ENCODE measurements at places on chromosomes 3 and 15.

DNA sequence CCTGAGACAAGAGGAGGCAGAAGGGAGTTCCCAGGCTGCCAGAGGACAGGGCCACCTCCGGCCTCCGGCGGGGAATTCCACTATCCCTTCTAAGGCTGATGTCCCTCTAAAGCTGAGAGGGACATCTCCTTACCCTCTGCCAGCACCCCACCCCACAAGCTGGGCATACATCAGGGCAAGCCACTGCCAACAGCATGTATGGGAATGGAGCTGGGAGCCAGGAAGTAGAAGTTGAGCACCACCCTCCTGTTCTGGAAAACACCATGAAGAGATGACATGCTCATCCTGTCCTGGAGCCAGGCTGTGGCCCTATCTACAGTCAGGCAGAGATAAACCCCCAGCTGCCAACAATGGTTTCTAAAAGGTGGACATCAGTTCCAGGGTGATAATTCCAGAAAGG is 7.1 kb downstream of the PLCD1 start:
- no peak for DNase-seq

DNA sequence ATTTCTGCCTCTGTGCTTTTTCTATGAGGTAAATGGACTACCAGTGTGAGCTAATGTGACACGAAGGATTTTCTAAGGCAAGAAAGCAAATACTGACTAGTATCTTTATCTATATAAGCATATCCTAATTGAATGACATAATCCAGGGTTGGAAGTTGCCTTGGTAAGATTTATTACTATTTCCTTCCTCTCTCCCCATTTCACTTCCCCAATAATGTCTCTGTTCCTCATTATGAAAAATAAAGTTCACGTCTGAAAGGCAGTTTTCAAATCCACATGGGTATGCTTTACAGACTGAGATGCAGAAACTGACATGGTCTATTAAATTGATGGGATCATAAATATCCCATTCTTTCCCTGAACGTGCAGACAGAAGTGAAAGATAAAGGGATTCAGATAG is 86.0 kb downstream of the DTWD1 start:
- no peak for DNase-seq

DNA sequence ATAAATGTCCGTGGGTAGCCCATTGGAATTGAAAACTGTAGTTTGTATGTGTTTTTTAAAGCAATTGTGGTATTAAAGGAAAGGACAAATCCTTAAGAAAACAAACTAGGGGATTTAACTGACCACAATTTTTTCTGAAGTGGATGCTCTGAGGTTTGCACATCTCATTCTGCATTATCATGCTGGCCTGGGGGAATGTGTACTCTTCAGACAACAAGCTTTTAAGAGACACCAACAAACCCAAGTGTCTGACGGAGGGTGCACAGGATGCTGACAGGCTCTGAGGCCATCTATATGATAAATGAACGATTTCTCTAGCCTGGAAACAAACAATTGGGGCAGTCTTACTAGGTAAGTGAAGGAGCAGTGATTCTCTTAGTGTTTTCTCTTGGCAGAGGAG is 9.1 kb downstream of the LINS1 start:
- no peak for DNase-seq

- no peak for DNase-seq
Observed at GRCh38 chr15:63597821-63598220, 634 bp downstream of the FBXL22 start.

- DNase-seq = no peak
Observed at GRCh38 chr3:150302246-150302645, 105.9 kb upstream of the TSC22D2 start.

GRCh38 chr3:73094129-73094528 is 32.7 kb downstream of the EBLN2 start:
- DNase-seq = no peak

DNA sequence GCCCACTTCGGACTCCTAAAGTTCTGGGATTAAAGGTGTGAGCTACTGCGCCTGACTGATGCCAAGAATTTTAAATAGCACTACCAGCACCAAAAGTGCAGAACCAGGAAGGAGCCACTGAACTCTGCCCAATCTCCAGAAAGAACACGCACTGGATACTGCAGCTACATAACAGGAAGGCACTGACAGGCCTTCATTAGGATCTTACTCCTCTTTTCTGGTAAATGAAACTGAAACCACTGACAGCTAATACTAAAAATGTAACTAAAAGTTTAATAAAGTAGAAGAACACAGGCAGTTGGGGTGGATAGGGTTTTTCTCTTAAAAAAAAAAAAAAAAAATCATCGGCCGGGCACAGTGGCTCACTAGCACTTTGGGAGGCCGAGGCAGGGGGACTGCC is 74.1 kb upstream of the CHRM5 start:
- no peak for DNase-seq

GRCh38 chr3:179948740-179949139 is 88.0 kb downstream of the PEX5L start:
- DNase-seq = no peak

DNA sequence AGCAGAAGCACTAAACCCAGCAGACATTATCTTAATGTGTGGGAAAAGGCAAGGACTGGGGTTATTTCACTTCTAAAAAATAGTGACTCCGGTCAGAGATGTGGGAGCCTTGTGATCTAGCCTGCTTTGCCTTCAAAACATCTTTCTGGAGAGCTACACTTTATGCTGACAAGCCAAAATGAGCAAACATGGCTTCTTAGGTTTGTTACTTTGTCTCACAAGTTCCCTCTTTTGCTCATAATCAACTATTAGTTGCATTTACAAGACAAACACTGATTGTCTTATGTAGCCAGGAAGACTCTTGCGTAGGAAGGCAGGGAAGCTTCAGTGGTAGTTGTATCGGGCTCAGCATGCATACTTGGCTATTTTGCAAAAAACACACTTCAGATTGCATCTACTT is 129.2 kb downstream of the NUP210 start:
- no peak for DNase-seq

- DNase-seq = no peak
Observed at GRCh38 chr3:116709479-116709878, at the start of gene TUSC7. Gene TUSC7 (plus strand): TSS chr3:116709779.

DNA sequence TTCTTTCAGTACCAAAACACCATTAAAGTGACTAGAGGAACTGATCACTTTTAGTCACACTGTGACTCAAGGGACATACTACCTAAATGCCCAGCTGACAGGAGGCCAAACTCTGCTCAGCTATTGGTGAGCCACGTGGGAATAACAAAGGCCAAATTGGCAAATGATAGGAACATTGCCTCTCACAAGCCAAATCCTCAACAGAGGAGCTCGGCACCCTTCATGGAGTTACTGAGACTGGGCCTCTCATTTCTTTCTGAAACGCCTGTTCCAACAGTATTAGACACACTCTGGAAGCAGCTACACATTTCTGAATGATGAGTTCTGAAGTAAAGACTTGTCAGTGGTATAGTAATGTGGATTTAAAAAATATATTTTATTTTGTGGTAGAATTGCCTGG is 166.0 kb upstream of the COL8A1 start:
- DNase-seq = no peak

GRCh38 chr15:77717333-77717990 is 84.8 kb upstream of the LINGO1 start:
- no peak for DNase-seq

GRCh38 chr15:70358011-70358819 is 260.5 kb upstream of the TLE3 start:
- DNase-seq = no peak

- DNase-seq = no peak
Observed at GRCh38 chr15:70514251-70514650, 249.1 kb downstream of the UACA start.

- no peak for DNase-seq
Observed at GRCh38 chr3:97940034-97940433, 32.2 kb downstream of the RIOX2 start.

DNA sequence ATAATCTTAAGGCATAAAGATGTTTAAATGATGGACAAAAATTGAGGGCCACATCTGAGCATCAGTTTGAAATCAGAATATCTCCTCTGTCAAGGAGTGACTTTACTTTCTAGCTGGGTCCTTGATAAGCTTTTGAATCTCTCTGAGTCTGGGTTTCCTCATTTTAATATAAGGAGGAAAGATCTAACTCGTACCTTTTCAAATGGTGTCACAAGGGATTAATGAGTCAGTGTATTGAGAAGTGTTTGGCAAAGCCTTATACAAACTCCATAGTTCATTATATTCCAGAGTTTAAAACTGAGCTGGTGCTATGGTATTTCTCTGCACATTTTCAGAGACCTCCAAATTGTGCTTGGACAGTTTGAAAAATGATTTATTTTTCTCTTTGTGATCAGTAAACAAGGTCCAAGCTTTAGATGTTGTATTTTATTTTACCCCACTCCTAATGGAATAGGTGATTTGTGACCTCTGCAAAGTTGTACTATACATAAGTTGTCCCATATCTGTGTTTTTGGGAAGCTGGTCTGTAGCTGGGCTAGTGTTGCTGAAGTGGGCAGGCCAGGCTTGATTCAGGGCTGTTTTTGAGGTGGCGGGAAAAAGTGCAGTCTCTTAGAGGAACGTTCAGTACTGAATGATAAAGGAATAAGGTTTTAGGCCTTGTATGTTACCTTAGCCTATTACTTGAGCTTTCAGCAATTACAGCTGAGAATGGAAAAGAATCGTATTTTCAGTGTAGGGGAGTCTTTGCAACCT is 5.6 kb downstream of the FNDC3B start:
- no peak for DNase-seq

DNA sequence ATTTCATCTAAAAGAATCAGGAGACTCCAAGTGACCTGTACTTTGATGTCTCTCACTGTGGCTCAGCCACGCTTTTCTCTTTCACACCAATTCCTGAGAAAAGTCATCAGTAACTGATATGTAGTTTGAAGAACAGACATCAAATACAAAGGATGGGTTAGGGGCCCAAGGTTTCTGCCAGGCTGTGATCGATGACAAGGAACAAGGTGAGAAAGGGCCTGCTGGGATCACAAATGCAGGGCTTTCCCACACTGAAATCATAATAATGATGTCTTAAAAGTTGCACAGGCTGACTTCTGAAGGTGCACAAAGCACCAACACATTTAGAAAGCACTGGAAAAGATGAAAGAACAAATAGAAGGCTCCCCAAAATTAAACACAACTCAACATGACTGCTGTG is 396.9 kb downstream of the MAGI1 start:
- no peak for DNase-seq

DNA sequence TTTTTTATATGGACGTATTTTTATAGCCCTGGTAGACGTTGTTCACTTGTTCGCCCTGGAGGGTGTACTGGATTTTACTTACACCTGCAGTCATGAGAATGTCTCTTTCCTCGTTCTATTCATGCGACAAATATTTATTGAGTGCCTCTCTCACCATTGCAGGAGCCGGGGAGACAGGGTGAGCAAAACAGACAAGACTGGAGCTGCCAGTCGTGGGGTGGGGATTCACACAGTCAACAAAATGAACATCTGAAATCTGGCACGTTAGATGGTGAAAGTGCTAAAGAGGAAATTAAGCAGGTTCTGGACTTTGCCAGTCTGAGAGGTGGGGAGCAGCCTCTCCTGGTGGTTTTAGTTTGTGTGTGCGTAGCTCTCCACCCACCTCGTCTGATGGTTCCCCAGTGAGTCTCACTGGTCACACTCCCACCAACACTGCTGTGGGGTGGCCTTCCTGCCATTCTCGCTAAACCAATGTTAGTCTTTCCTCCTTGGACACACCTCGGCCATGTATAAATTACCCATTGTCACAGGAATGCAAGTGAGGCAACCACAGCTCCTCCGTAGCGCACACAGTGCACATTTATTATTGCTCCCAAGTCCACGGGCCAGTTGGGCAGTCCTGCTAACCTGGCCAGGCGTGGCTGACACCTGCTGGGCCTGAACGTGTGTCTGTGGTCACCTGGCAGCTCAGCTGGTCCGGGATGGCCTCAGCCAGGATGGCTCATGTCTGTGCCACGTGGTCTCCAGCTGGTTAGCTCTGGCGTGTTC is 31.5 kb downstream of the FBLN2 start:
- no peak for DNase-seq

- DNase-seq = no peak
Observed at GRCh38 chr3:155024006-155024638, 56.0 kb upstream of the MME start.

DNA sequence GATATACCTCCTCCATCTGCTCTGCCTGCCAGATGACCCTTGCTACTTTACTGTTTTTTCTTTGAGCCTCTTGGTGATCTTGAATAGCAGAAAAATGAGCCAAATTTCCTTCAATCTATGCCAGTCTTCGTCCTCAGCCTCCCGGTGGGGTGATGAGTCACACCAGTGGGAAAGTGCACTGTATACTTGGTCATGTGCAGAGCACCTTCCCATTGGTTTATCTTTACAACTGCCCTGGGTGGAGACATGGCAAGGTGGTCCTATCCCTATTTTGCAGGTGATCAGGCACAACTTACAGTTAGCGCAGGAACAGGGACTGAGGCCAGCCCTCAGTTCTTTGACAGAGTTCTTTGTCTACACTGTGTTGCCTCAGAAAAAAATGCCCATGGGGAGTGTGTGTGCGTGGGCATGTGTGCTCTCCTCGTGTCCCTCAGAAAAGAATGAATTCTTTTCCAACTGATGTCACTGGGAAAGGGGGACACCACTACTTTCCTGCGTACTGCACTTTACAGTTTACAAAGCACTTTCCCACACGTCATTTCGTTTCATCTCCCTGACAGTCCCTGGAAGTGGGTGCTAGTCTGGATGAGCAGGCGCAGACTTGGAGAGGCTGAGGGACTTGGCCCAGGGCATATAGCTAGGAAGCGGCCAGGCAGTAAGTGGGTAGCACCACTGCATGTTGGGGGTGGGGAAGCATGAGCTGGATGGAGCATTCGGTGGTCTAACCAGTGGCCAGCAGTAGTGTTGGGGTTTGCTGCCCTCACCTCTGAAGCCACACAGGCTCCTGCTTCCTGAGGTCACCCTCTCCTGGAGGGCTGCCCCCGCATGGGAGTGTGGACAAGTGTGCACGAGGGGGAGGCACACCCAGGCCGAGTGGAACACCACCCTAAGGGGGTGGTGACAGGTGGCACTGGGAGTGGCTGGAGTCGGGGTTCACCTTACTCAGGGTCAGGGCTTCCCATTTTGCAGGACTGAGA is 24.1 kb downstream of the SMAD3 start:
- DNase-seq = no peak

GRCh38 chr3:140469491-140469890 is 208.4 kb upstream of the TRIM42 start:
- no peak for DNase-seq

GRCh38 chr3:176587089-176587488 is 610.2 kb downstream of the TBL1XR1 start:
- no peak for DNase-seq

DNA sequence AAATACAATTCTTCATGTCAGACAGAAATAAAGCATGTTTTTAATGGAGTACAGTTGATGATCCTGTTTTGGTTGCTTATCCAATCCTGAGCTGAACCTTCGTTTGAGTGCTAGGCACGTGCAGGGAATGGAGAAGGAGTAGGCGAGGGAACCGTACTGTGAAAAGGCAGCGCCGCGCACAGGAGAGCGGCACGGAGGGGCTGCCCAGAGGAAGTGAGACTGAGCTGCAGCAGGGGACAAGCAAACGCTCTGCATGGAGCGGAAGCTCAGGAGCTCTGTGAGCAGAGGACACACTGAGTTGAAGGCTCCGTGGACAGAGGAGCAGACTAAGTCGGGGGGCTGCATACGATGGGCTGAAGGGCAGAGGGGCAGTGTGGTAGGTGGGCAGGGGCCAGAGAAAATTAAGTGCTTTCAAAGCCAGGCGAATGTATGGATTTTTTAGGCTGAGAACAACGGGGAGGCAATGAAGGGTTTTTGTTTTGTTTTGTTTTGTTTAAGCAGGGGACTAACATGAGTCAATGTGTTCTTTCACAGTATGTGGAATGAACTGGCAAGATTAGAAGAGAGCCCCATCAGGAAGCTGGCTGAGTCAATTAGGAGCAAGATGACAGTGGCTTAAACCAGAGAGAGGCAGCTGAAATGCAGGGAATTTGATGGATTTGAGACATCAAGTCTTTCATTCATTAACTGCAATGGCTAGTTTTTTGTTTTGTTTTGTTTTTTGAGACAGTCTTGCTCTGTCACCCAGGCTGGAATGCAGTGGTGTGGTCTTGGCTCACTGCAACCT is 23.8 kb upstream of the TM2D3 start:
- no peak for DNase-seq

Data from stimulated activated CD8-positive, alpha-beta memory T cell treated with anti-CD3 and anti-CD28 coated beads, Interleukin-7, amount 100 ng/mL, for 1 hour (primary cell).